ENCODE measurements at places on chromosomes 5 and 9.
A peak's percentile ranks its signal among the peaks of the same experiment; 100 is the strongest.

DNA sequence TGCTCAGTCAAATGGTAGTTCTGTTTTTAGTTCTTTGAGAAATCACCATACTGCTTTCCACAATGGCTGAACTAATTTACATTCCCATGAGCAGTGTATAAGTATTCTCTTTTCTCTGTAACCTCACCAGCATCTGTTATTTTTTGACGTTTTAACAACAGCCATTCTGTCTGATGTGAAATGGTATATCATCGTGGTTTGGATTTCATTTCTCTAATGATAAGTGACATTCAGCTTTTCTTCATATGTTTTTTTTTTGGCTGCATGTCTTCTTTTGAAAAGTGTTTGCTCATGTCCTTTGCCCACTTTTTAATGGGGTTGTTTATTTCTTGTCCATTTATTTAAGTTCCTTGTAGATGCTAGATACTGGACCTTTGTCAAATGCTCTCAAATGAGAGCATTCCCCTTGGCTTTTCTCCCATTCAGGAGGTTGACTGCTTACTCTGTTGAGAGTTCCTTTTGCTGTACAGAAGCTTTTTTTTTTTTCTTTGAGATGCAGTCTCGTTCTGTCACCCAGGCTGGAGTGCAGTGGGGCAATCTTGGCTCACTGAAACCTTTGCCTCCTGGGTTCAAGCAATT is 58.7 kb upstream of the RGMB start:
- no peak for DNase-seq

DNA sequence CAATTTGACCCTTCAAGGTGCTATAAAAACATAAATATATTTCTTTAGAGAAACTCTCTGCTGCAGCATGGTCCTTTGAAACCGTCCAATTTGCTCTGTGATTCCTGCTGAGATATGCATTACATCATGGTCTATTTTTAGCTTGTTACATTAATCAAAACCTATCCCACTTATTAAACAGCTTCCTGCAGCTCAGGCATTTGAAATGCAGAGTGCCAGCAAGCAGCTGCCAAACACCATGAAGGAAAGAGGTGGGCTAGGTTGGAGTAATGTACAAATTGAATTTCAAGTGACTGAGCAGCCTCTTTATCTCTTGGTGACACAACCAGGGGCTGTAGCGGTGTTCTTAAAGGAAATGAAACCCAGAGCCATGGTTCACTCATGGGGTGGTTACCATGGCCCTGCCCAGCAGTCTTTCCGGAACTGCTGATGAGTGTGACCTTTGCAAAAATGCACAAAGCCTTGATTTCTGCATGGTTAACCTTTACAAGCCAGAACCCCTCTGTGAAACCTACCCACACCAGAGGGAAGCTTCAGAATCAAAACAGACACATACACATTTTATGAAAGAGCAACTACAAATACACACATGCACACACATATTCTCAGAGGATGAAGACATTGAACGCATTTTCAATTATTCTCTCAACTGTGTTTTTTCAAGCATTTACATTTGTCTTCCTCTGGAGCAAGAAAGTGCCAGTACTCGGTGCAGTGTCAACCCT is 155.8 kb upstream of the ZNF608 start:
- peak; percentile 6 for DNase-seq

DNA sequence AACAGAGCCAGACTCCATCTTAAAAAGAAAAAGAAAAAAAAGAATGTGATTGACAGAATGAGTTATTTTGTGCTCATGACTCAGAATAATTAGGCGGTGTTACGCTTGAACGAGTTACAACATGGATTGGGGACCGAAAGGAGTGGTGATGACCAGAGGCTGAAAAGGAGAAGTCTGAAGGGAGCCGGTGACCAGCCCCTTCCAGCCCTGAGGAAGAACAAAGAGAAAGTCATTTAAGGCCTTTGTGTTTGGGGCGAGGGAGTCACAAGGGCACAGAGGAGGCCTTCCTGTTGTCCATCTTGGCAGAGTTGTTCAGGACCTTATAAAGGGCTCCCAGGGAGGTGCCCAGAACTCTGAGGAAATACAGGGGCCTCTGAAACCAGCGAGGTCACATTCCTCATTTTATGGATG is 131.6 kb downstream of the GOLPH3 start:
- no peak for DNase-seq

- DNase-seq, result no peak
Observed at GRCh38 chr5:146340260-146341081, 1.8 kb downstream of the POU4F3 start.

- DNase-seq, result no peak
Observed at GRCh38 chr5:98513380-98513779, 260.1 kb upstream of the RGMB start.

DNA sequence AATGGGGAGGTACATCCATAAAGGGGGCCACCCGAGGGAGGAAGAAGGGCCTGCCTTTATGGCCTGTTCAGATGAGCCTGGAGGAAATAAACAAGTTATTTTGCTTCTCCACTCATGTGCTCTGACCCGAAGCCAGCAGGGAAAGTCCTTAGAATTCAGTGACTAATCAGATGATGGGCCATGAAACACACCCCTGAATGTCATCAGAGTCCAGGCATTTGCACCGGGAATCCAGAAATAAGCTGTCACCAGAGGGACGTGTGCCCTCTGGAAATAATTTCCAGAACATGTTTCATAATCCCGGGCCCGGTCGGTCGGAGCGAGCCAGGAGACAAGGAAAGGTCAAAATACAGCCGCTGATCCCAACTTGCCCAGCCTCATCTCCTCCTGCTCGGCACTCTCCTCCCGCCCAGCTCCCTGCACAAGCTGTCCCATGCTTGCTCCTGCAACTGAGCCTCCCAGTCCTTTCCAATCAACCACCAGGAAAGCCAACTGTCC is 73.6 kb upstream of the ZNF622 start:
- DNase-seq, result no peak

- no peak for DNase-seq
Observed at GRCh38 chr5:53448851-53449250, 31.6 kb upstream of the FST start.

GRCh38 chr9:17625644-17626388 is 47.0 kb downstream of the SH3GL2 start:
- no peak for DNase-seq

DNA sequence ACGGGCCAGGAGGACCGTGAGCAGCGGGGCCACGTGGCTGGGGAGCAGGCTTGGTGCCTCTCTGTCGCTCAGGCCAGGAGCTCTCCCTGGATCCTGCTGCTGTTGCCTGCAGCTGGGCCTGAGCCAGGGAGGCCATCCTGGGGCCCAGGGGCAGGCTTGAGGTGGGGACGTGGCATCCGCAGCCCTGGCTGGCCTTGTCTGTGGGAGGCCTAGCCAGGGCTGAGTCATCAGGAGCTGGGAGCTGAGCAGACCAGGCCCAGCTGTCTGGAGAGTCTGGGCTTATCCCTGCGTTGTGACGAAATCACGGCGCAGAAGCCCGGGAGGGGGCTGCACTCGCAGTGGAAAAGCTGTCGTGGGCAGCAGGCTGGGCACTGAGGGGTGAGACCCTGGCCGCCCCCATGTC is 138.8 kb upstream of the COL5A1 start:
- no peak for DNase-seq

- peak; percentile 78 for DNase-seq
Observed at GRCh38 chr9:37592108-37592951, at the start of gene TOMM5. TOMM5 (minus strand) TSS chr9:37592597; CDS start chr9:37592532, 65 bp downstream.

GRCh38 chr5:73694089-73694488 is 68.1 kb downstream of the ARHGEF28 start:
- DNase-seq, result no peak

DNA sequence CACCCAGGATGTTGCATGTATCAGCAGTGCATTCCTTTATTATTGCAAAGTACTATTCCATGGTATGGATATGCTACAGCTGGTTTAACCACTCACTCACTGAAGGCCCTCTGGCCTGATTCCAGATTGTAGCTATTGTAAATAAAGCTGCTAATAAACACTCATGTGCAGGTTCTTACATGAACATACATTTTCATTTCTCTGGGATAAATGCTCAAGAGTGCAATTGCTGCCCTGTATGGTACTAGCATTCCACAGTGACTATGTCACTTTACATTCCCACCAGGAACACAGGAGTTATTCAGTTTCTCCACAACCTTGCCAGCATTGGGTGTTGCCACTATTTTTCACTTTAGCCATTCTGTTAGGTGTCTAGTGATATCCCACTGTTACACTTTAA is 267.6 kb downstream of the SPOCK1 start:
- DNase-seq, result peak; percentile 52

GRCh38 chr5:62328772-62329491 is 22.9 kb downstream of the KIF2A start:
- DNase-seq, result no peak

- no peak for DNase-seq
Observed at GRCh38 chr5:149200355-149200754, 59.1 kb downstream of the ABLIM3 start.

DNA sequence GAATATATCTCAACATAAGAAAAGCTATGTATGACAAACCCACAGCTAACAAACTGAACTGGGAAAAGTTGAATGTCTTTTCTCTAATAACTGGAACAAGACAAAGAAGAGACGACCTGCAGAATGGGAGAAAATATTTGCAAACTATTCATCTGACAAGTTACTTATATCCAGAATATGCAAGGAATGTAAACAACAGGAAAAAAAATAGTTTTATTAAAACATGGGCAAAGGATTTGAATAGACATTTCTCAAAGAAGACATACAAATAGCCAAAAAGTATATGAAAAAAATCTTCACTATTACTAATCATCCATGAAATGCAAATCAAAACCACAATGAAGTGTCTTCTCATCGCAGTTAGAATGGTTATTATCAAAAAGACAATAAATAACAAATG is 181.7 kb upstream of the TLX3 start:
- no peak for DNase-seq

GRCh38 chr9:81814794-81815464 is 113.3 kb upstream of the SPATA31D4 start:
- no peak for DNase-seq

DNA sequence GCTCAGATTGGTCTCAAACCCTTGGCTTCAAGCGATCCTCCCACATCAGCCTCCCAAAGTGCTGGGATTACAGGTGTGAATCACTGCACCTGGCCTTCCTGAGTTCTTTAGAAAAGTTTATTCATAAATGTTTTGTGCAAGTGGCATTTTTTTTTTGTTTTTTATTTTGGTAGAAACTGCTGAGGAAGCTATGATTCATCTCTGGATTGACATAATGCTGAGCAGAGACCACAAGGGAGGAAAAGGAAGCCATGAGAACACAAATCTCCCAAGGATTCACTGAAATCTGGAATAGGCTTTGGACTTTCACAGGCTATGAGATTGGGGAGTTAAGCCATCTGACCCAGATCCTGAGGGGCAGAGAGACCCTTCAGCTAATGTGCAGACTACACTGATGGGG is 3.4 kb upstream of the SLC46A2 start:
- no peak for DNase-seq

- DNase-seq, result no peak
Observed at GRCh38 chr9:124527781-124528180, 20.6 kb upstream of the NR5A1 start.

GRCh38 chr5:149776361-149777305 is 46.5 kb downstream of the PPARGC1B start:
- DNase-seq, result no peak

DNA sequence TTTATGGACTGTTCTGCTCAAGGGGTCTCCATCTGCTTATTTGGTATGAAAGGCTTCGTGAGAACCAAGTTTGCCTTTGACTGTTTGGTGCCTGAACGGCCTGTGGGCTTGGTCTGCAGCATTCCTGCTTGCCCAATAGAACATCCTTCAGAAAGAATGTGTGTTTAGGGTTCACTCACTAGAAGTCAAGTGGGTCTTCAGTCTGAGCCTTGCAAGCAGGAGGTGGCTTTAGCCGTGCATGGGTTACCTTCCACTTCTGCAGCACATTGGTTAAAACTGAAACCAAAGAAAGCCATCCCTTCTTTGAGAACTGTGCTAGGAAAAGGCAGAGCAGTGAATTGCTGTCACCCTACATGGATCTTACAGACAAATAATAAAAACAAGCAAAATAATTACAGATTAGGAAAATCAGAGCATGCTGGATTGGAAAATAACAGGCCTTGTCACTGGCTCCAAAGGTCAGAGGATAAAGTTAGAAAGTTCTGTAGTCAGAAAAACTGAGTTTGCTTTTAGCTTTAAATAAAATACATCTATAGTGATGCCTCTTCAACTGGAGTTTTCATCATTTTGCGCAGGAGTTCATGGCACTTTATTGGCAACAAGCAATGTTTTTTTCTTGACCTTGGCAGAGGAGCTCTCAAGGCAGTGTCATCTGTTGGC is 16.6 kb downstream of the WWC1 start:
- DNase-seq, result no peak

DNA sequence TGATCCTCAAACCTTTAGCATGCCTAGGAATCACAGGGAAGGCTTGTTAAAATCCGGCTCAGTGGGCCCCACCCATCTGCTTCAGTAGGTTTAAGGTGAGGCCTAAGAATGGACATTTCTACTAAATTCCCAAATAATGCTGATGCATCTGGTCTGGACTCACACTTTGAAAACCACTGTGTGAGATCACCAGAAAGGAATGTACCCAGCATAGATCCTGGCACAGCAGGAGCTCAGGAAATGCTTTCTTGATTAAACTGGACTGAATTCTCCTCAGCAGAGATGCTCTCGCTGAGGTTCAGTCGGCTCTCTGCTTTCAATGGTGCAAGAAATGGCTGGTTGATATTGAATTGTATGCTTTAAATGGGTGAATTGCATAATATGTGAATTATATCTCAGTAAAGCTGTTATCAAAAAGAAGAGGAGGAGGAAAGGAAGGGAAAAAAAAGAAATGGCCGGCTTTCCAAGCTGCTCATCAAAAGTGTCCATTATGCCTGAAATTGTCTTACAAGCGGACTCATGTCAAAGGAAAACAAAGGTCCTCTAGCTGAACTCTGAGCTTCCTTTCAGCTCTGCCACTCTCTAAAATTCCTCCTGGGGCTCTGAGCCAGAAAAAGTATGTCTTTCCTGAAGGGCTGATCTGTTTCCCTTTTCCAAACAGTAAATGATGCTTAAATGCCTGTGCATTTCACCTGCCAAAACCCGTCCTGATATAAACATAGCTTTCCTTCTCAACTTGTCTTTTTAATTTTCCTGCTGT is 77.6 kb upstream of the SAP30L start:
- DNase-seq, result no peak

- no peak for DNase-seq
Observed at GRCh38 chr5:103408408-103408807, 149.8 kb downstream of the MACIR start.

DNA sequence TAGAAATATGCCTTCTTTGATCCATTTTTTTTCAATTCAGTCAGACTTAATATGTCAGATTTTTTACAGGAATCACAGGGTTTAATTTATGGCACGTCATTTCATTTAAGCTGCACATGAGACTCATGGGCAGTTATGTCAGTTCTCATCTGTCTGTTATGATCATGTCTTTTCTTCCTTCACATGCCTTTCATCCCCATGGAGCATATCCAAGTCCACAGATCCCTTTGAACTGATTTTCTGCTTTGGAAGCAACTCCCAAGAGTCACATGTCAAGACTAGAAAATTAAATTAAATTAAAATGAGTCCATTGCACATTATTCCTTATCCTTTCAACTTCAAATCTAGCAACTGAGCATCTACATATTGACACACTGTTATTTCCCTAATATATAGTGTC is 1274.0 kb upstream of the C9orf72 start:
- DNase-seq, result no peak

All from NCI-H1105 treated with DMSO at 0.1 percent for 48 hours (cell line).